ENCODE measurements at places on chromosomes 2 and 18. TPM values are rescaled to one million over a fixed set of nuclear protein-coding genes. Genes with fewer than 3 reads are reported as not detected.

Gene PARD6G
- total RNA-seq: 24.3 TPM

Gene THSD7B
- total RNA-seq: 0.95 TPM

Gene RAMP1
- 5.3 TPM for total RNA-seq

Gene TET3
- total RNA-seq: 16.9 TPM

Gene SULT1C2
- not detected for total RNA-seq

Gene TCF23
- total RNA-seq: not detected

Gene C2orf80
- not detected for total RNA-seq

Gene SRD5A2
- not detected for total RNA-seq

Gene ZNF385B
- total RNA-seq: 3.1 TPM

Gene DOCK10
- total RNA-seq: 10.8 TPM

Gene COL4A4
- 0.45 TPM for total RNA-seq

DNA sequence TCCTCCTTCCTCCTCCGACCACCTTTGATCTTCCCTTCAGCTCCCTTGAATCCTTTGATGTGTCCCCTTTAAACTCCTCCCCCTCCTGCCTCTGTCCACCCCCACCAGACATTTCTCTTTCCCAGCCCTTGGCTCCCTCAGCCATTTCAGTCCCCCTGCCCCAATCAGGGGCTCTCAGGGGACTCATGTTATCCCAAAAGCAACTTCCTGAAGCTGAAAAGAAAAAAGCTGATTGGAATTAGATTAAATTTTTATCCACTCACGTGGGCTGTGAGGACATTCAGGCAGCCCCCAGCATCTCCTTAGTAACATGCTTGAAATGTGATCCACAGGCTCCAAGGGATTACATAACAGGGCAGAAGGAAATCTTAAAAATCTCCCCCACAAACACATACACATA is 81.3 kb downstream of the NEURL3 start:
- no peak for DNase-seq

- no peak for DNase-seq
These were observed 99.9 kb downstream of the TRIB2 start for GRCh38 chr2:12816379-12817306.

- no peak for DNase-seq
These were observed 67.5 kb downstream of the SPATS2L start for GRCh38 chr2:200373973-200374416.

- DNase-seq: no peak
These were observed 212.1 kb downstream of the ARL6IP6 start for GRCh38 chr2:152930501-152930900.

DNA sequence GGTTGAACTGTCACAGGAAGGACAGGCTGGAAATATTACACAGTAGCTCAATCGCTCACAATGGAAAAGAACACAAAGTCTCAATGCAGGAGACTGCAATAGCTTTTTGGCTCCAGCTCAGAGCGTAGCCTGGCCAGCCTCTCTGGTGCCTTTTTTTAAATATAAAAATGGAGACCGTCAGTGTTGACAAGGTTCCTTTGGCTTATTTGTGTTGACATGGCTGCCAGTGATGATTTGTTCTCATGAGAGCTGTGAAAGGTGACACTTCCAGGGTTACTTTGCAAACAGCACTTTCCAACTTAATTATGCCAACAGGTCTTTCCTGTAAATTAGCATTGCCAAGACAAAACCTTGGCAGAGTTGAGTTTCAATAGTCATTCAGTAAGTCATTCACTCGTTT is 70.8 kb downstream of the KCNE4 start:
- no peak for DNase-seq

GRCh38 chr2:166419616-166419934 is 43.8 kb upstream of the SCN9A start:
- no peak for DNase-seq

DNA sequence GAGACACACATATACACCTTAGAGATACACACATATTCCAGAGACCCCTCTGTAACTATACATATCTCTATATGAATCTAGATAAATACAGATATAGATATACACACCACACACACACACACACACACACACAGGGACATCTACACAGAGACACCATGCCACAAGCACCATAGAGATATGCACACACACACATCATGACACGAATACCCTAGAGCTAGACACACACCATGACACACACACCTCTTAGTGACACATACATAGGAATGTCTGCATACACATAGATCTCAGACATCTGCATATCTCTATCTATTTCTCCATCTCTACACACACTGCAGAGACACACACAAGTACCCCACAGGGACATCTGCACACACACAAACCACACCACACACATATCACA is 270.0 kb downstream of the CYRIA start:
- DNase-seq: no peak

GRCh38 chr2:40169430-40169829 is 282.5 kb downstream of the SLC8A1 start:
- no peak for DNase-seq

GRCh38 chr2:197075754-197076337 is 149.3 kb upstream of the PGAP1 start:
- no peak for DNase-seq

DNA sequence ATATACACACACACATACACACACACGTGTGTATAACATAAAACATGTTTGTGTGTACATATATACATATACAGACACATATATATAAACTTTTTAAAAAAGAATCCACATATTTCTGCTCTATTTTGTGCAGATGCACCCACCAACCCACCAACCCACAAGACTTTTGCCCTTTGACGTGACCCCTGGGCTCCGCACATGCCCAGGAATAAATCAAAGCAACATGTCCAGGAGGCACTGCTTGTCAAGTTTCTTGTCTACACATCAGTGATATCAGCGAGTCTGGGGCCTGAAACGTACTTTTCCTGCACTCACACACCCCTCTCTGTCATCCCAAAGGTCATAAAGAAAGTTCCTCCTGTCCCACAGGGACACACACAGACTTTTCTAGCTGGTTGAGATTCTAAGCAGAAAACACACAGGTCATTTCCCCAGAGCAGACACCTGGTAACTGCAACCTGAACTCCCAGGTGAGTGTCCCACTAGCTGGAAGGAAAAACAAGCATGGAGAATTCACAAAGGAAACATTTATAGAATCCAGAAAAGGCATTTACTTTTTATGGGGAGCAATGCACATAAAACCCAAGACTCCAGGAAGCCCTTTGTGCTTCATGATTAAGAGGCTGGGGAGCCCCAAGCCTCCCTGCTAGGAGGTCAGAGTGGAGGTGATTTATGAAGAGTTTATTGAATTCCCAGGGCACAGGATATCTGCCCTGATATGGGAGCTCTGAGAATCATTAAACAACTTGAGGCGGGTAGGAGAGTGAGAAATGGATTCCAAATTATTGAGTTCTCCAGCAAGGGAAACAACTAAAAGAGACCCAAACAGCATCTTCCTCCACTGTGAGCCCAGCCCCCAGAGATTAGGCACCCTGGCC is 211.6 kb downstream of the MGAT5 start:
- no peak for DNase-seq

Measured in esophagus squamous epithelium (tissue), 5 donors.